B cell (primary cell): ENCODE measurements at places on chromosomes 11 and 22.

GRCh38 chr22:36727927-36728488 is 24.5 kb upstream of the CACNG2 start:
- no peak overlapping the region for H3K4me3 ChIP-seq
- peaks cover 6% of the 10 kb centered on the region for H3K27me3 ChIP-seq
- no peaks in the 10 kb centered on the region for H3K36me3 ChIP-seq

DNA sequence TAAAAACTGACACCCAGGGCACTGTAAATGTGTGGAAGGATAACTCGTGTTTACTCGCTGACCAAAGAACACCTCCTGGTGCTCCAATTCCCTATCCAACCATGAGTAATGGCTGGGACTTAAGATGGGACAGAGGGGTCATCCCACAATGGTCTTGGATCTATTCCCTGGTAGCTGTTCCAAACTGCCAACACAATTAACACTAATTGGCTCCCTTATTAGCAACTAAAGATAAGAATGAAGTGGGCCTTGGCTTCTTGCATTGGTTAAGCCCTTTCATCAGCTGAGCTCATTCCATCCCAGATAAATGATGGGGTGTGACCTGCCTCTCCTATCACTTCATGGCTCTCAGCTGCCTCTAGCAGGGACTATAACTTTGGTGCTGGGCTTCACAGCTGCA is 1.5 kb upstream of the SIK3 start:
- no peaks in the 10 kb centered on the region for H3K27me3 ChIP-seq
- peak overlapping the region; percentile 100 for H3K27ac ChIP-seq
- H3K4me3 ChIP-seq = no peak overlapping the region
- no peak for DNase-seq
- H3K4me1 ChIP-seq = peaks cover 34% of the 10 kb centered on the region
- H3K36me3 ChIP-seq = no peaks in the 10 kb centered on the region

- DNase-seq = no peak
- H3K36me3 ChIP-seq = no peaks in the 10 kb centered on the region
- no peak overlapping the region for H3K4me3 ChIP-seq
- H3K27me3 ChIP-seq = no peaks in the 10 kb centered on the region
- H3K4me1 ChIP-seq = no peaks in the 10 kb centered on the region
These were observed 13.5 kb downstream of the SPTBN2 start for GRCh38 chr11:66715346-66716085.

DNA sequence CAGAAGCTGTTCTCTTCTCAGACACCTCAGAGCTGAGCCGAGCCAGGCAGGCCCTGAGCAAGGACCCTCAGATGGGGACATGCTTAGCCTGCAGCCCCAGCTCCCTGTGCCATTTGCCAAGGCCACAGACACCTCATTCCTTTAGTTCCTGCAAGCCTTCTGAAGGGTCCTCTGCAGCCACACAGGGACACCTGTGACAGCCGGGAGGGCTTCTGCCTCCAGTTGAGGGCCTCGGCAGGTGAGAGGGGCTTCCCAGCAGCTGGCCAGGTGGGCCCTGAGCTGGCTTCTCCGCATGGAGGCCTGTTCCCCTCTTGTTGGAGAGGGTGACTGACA is 18.2 kb downstream of the INCENP start:
- H3K4me1 ChIP-seq = no peaks in the 10 kb centered on the region
- H3K27ac ChIP-seq = no peak overlapping the region
- H3K36me3 ChIP-seq = peaks cover 65% of the 10 kb centered on the region
- DNase-seq = no peak
- no peak overlapping the region for H3K4me3 ChIP-seq

- no peaks in the 10 kb centered on the region for H3K27me3 ChIP-seq
- H3K4me3 ChIP-seq = no peak overlapping the region
- no peaks in the 10 kb centered on the region for H3K4me1 ChIP-seq
- DNase-seq = no peak
These were observed 973.6 kb upstream of the TENM4 start for GRCh38 chr11:80414181-80415165.

DNA sequence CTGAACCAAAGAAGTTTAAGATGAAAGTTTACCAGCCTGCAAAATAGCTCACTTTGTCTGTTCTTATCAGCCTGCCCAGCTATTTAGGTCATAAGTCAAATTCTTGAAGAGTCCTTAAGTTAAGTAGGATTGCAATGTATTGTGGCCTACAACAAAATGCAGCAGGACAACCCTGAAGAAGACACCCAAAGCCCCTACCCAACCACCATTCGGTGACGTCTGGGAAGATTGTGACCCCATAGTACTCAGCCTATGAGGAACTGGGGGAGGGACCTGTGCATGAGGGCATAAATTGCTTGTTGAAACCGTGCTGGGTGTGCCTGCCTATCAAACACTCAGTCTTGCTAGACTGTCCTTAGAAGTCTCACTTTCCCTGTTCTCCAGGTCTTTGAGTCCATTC is 50.5 kb upstream of the FDX1 start:
- no peaks in the 10 kb centered on the region for H3K4me1 ChIP-seq
- H3K4me3 ChIP-seq = no peak overlapping the region
- no peak overlapping the region for H3K27ac ChIP-seq
- no peak for DNase-seq
- no peaks in the 10 kb centered on the region for H3K27me3 ChIP-seq

DNA sequence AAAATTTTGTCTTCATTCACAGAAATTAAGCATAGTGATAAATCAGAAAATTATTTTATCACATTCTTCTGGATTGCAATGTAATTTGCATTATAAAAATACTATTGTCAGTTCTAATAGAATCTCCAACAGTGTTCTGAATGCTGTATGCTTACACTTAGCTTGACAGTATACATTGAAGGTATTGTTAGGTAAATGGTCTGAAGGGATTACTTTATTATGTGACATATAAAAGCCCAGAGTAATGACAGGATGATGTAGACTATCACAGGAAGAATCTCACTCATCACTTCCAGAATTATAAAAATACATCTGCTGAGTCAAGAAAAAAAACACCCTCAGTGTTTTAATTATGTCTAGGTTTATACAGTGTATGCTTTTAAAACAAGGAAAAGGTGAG is 1532.5 kb upstream of the RAG2 start:
- no peaks in the 10 kb centered on the region for H3K4me1 ChIP-seq
- H3K27ac ChIP-seq = no peak overlapping the region
- H3K36me3 ChIP-seq = no peaks in the 10 kb centered on the region
- H3K27me3 ChIP-seq = no peaks in the 10 kb centered on the region

DNA sequence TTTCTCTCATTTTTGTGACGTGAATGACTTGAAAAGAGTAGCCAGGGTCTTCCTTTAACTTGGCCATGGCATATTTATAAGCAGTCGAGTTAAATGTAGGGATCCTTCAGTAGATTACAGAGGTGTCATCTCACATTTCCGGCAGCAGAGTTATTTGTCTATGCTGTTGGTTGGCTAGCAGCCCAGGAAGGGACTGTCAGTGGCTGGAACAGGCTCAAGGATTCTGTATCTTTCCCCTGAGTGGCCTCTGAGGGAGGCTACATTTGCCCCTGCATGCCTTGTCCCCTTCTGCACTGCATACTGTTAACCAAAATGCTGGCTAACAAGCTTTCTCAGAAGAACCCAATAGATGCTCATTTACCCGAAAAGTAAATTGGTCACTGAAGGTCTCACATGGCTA is 187.6 kb downstream of the PGR start:
- no peaks in the 10 kb centered on the region for H3K27me3 ChIP-seq
- H3K4me3 ChIP-seq = no peak overlapping the region
- no peak for DNase-seq
- H3K36me3 ChIP-seq = no peaks in the 10 kb centered on the region
- H3K27ac ChIP-seq = no peak overlapping the region

- H3K4me1 ChIP-seq = no peaks in the 10 kb centered on the region
- no peak for DNase-seq
- H3K27me3 ChIP-seq = no peaks in the 10 kb centered on the region
These were observed 167.5 kb downstream of the KIRREL3 start for GRCh38 chr11:126833065-126833464.

DNA sequence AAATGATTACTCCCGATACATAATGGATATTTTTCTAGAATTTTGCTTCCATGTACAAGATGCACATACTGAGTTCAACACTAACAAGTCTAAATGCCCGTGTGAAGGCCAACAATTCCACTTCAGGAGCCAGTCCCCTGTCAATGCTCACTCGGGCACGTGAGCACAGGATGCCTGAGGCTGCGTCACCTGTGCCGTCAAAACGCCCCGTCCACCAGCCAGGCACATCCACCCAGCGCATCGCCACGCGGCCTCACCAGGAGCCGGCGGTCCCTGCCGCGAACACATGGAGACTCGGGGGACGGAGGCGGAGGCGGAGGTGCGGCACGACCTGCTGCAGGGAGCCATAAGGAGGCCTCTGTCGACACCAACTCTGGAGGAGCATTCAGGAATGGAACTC is 9.8 kb downstream of the TOLLIP start:
- no peaks in the 10 kb centered on the region for H3K27me3 ChIP-seq
- H3K4me3 ChIP-seq = no peak overlapping the region
- no peak overlapping the region for H3K27ac ChIP-seq
- no peaks in the 10 kb centered on the region for H3K4me1 ChIP-seq
- no peak for DNase-seq

DNA sequence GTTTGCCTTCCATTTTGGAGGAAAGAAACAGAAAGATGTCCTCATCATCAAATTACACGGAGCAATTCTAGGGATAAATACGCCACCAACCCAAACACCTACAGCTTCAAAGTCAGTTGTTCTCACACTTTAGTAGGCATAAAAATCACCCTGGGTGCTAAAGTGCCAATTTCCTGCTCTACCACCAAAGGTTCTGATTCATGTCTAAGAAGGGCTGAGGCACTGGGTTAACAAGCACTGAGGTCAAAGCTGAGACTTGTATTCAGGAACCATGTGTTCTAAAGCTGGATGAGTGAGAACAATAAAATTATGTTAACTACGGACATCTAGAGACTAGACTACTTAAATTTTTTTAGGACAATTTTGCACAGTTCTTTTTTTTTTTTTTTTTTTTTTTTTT is 127.6 kb downstream of the MPPED2 start:
- H3K27me3 ChIP-seq = no peaks in the 10 kb centered on the region
- no peak overlapping the region for H3K27ac ChIP-seq
- no peak for DNase-seq
- H3K4me3 ChIP-seq = no peak overlapping the region
- no peaks in the 10 kb centered on the region for H3K36me3 ChIP-seq
- H3K4me1 ChIP-seq = no peaks in the 10 kb centered on the region

- DNase-seq = no peak
- H3K4me3 ChIP-seq = no peak overlapping the region
- no peaks in the 10 kb centered on the region for H3K27me3 ChIP-seq
- no peaks in the 10 kb centered on the region for H3K36me3 ChIP-seq
These were observed 60.8 kb downstream of the C11orf58 start for GRCh38 chr11:16799221-16799620.

DNA sequence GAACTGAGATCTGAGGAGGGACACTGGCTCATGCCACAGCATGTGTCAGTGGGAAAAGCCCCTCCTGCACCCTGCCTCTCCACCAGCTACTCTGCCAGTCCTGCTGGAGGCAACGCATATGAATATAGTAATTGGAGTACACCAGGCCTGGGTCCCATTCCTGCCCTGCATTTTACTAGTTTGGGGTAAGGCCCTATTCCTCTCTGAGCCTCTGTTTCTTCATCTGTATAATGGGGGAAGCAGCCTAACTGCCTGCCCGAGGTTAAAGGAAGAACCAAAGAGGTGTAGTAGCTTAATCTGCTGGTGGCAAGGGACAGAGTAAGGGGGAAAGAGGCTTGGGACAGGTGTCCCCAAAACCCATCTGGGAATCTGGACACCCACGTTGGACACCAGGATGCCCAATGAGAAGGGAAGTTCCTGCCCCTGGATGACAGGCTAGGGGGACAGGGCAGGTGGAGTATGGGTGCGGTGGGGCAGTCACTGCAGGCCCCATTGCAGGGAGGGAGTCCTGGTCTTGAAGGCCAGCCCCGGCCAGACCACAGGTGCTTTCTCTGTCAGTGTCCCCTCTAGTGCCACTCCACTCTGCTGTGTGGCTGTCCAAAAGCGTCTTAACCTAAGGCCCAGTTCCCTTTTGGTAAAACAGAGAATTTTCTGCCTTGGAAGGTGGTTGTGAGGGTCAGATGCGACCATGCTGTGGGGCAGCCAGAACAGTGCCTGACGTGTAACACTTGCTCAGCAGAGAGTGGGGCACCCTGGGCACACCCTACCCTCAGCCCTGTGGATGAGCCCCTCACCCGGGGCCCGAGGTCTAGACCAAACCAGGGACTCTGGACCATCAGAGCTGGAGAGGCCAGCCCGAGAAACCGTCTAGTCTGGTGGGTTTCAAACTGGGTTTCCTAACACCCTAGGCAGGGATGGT is 11.5 kb downstream of the TSKU start:
- no peak overlapping the region for H3K27ac ChIP-seq
- no peaks in the 10 kb centered on the region for H3K36me3 ChIP-seq
- no peak overlapping the region for H3K4me3 ChIP-seq
- no peak for DNase-seq
- no peaks in the 10 kb centered on the region for H3K27me3 ChIP-seq

- H3K36me3 ChIP-seq = no peaks in the 10 kb centered on the region
- DNase-seq = no peak
- H3K27ac ChIP-seq = no peak overlapping the region
- H3K27me3 ChIP-seq = no peaks in the 10 kb centered on the region
These were observed 380.0 kb upstream of the CCDC90B start for GRCh38 chr11:83666149-83666548.

- no peak overlapping the region for H3K4me3 ChIP-seq
- no peaks in the 10 kb centered on the region for H3K4me1 ChIP-seq
- no peaks in the 10 kb centered on the region for H3K27me3 ChIP-seq
- H3K27ac ChIP-seq = no peak overlapping the region
These were observed 4.8 kb upstream of the POU2F3 start for GRCh38 chr11:120235024-120235628.

- H3K4me3 ChIP-seq = no peak overlapping the region
- no peaks in the 10 kb centered on the region for H3K36me3 ChIP-seq
- no peaks in the 10 kb centered on the region for H3K27me3 ChIP-seq
- DNase-seq = no peak
- no peak overlapping the region for H3K27ac ChIP-seq
- no peaks in the 10 kb centered on the region for H3K4me1 ChIP-seq
These were observed 85.6 kb downstream of the TRIM29 start for GRCh38 chr11:120052196-120052775.

DNA sequence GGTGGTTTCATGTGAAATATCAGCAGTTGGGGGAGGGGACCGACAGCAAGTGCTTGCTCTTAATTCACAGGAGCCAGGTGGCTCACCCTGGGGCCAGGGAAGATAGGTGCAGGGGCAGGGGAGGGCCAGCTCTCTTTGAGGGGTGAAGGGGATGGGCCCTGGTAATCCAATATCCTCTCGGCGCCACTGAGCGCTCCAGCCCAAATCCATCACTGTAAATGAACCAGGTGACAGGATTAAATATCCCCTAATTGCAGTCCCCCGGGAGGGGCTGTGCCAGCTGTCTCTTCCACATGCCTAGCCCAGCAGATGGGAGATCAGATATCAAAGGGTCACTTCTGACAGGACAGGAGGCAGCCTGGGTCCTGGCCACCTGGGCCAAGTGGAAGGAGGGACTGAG is 531.8 kb upstream of the CADM1 start:
- no peak for DNase-seq
- H3K4me3 ChIP-seq = no peak overlapping the region
- H3K4me1 ChIP-seq = no peaks in the 10 kb centered on the region
- H3K27me3 ChIP-seq = no peaks in the 10 kb centered on the region

GRCh38 chr11:74325649-74326645 is 14.5 kb upstream of the P4HA3 start:
- DNase-seq = no peak
- H3K27ac ChIP-seq = no peak overlapping the region
- peaks cover 4% of the 10 kb centered on the region for H3K4me1 ChIP-seq
- no peak overlapping the region for H3K4me3 ChIP-seq
